Stimulated activated naive CD4-positive, alpha-beta T cell treated with Interleukin-2 at 50 U/mL for 16 hours (primary cell): ENCODE measurements at places on chromosomes 2 and 18.

DNA sequence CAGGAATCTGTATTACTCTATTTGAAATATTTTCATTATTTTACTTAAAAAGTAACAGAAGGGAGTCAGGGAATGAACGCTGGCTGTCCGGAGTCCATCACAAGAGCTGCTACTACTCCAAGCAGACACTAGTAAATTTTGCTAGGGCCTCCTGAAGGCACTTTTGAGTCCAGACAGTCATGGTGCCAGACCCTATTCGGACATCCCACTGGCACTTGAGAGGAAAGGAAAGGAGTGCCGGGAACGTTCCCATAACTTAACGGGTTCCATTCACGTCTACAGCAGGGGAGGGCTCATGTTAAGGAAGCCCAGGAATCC is 563 bp upstream of the GMCL1 start:
- no peak for DNase-seq

GRCh38 chr2:170690640-170691039 is 24.5 kb upstream of the SP5 start:
- DNase-seq: no peak

GRCh38 chr18:23225503-23225902 is 90.2 kb downstream of the CABLES1 start:
- no peak for DNase-seq

GRCh38 chr2:158380746-158381145 is 75.8 kb downstream of the CCDC148 start:
- no peak for DNase-seq

GRCh38 chr2:167471734-167472133 is 583.5 kb downstream of the XIRP2 start:
- DNase-seq: no peak

DNA sequence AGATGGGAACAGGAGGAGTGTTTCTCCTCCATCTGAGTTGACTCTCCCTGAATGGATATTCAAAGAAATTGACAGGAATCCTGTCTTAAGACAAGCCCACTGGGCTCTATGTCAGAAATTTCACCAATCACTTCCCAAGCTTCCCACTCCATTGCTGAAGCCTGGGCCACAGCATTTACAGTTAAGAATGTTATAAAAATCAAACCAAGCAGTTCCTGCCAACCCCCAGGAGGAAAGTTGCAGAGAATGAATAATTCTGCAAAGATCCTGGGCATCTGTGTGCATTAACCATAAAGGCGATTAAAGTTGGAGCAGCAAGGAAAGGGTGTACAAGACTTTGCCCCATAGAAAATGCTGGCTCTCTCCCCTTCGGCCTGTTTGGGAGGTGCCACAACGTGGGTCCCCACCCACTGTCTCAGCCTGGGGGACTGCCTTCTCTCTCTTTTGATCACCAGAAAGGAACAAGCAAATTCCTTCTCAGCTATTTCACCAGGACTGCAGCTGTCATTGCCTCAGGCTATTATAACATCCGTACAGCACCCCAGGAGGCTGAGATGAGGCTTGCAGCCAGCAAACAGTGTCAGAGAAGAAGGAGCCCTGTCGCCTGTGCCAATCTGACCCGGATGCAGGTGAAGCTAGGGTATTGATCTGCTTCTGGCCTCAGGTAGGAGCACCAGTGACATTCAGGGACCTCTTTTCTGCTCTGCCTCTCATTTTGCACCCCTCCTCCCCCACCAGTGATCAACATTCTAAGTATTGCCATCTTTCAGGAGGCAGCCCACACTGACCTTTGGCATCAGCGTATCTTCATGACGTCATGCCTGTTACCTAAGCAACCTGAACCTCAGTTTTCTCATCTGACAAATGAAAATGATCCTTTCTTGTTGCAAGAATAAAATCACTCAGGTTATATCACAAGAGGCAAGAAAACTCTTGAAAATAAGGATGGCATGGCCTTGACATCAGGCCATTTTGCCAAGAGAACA is 219.0 kb downstream of the SH3BP4 start:
- DNase-seq: no peak

DNA sequence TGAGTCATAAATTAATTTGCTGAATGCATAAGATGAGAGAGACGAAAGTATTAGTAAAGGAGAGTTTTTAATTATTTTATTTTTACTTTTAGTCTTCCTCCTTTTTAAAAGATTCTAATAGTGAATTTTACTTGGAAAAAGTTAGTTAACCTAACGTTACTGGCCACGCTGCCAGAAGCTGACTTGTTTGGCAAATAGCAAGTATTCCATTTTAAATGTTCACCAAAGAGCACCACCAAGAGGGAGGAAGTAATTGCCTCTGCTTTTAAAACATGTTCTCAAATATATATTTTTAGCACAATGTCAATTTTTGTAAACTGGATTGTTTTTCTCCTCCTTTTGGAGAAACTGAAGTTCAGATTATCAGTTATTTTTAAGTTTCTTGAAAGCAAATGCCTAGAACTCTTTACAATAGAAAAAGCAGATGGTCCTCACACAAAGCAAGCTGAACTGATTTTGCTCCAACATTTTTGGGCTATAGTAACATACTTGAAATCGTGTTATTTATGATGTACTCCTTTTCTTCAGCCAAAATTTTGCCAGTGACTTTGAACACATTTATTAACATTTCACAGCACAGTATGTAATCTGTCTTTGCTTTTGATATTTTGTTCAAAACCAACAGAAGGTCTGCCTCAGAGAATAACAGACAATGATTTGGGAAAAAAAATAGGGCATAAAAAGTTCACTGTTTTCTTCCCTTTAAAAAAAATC is 1311.0 kb upstream of the FAM98A start:
- no peak for DNase-seq

DNA sequence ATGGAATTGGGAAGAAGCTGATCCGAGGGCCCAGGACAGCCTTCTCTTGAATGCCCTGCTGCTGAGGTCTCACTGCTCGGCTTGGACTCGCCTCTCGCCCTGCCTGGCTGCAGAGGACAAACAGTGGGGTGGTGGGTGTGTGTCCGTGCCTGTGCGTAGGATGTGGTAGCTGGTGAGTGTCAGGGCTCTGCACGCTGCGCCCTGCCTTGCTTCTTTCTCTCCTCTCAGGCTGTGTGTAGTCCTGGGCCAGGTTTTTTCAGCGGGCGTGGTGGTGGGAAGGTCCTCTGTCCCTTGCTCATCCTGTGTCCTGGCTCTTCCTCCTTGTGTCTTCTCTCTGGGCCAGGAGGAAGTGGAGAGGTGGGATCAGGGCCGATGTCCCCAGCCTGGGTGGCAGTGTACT is 44.8 kb downstream of the RRM2 start:
- no peak for DNase-seq

- no peak for DNase-seq
Observed at GRCh38 chr2:234708717-234709116, 211.8 kb upstream of the ARL4C start.

DNA sequence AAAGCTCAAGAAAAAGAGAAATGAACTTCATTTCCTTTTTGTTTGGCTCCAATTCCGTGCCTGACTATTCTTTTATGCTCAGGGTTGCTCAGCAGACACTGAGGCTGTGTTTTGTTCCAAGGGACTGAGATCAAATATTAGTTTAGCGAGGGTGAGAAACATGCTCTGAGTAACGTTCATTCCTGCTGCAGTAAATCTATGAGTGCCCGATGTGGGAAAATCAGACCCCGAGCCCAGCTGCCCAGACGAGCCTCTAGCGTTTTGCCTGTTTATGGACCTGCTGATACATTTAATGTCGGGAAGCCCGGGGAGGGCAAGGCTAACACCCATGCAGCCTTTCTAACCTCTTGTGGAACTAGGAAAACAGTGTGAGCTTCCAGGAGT is 119.2 kb downstream of the VAPA start:
- DNase-seq: no peak

DNA sequence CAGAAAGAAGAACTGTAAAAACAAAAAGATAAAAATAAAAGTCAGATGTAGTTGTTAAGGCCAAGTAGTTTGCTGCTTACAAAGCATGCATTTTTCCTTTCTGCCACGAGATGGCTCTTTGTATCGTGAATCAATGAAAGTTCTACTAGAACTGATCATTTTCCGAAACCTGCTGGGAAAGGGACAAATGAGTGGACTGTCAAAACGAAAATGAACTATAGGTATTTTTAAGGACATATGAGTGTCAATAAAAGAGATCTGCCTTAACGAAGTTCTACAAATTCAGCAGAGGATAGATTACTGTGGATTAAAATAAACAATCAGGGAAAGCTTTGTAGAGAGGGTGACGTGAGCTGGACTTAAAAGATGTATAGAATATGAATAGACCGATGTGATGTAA is 15.0 kb upstream of the ELOA2 start:
- no peak for DNase-seq

DNA sequence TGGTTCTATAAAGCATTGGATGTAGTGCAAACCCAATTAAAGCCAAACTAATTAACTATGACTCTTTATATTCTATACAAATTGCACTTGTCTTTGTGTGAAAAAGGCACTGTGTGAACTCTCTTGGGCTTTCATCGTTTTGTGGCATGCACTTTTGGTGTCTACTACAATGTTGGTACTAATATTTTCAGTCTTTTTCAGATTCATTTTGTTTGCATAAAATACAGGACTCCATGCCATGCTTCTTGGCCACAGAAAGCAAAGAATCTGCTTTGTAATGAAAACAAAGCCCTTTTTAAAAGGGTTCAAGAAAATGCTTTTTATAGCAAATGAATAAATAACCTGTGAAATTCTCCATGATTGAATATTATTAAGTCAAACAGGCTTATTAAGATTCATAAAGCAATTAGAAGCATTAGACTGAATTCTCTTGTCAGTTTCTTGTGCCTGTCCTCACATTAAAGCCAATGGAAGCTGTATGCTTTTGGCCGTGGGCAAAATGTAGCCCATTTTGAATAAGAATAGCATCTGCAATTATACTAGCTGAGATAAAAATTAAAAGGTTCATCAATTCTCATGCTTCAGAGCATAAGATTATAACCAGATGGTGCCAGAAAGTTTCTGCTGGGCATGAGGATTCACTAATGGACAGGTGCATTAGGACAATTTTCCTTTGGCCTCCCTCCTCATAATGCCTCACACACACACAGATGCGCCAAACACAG is 1665.2 kb downstream of the SUCLG1 start:
- DNase-seq: no peak

DNA sequence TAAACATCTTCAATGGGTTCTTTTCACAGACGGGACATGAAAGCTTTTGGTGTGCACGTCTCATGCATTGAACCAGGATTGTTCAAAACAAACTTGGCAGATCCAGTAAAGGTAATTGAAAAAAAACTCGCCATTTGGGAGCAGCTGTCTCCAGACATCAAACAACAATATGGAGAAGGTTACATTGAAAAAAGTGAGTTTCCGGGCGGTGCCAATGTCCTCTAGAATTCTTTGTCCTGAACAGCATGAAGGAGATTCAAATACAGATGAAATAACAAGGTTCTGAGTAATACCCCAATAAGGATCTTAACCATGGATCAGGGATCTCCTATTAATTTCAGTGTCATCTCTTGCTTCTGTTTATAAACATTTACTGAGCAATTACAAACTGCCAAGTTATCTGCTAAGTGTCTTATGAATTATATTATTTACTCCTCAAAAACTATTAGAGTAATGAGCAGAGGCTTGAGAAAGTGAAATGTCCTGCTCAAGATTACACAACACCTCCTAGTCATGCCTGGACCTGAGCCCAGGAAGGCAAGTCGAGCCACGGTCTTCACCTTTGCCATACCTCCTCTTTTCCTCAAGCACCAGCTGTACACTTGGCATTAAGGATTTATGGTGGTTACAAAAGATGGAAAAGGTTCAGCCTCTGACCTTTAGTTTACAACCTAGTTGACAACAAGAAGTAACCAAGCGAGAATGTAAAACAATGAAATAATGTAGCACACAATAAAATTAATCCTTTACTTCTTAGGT is 22.6 kb downstream of the DHRS9 start:
- DNase-seq: no peak

- DNase-seq: no peak
Observed at GRCh38 chr2:42652086-42652485, 83.7 kb downstream of the MTA3 start.

DNA sequence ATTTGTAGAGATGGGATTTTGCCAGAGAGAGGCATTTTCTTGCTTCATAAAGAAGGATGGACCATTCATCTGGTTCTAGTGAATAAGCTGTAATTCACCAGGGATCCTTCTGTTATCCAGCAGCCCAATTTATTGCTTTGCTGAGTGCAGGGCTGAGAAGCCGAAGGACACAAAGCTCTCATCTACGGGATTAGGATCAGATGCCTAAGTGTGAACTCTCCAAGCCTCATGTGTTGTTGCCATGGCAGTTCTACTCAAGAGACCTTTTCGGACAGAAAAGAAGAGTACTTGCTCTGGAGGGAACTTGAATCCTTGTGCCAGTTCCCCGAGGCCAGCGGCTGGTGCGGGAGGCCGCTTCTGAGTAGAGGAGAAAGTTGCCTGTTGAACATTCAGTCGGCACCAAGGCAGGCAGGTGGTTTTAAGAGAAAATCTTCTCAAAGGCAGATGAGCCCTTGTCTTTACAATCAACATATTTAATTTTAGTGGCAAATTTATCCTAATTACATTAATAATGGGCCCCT is 38.4 kb upstream of the MBP start:
- DNase-seq: no peak

DNA sequence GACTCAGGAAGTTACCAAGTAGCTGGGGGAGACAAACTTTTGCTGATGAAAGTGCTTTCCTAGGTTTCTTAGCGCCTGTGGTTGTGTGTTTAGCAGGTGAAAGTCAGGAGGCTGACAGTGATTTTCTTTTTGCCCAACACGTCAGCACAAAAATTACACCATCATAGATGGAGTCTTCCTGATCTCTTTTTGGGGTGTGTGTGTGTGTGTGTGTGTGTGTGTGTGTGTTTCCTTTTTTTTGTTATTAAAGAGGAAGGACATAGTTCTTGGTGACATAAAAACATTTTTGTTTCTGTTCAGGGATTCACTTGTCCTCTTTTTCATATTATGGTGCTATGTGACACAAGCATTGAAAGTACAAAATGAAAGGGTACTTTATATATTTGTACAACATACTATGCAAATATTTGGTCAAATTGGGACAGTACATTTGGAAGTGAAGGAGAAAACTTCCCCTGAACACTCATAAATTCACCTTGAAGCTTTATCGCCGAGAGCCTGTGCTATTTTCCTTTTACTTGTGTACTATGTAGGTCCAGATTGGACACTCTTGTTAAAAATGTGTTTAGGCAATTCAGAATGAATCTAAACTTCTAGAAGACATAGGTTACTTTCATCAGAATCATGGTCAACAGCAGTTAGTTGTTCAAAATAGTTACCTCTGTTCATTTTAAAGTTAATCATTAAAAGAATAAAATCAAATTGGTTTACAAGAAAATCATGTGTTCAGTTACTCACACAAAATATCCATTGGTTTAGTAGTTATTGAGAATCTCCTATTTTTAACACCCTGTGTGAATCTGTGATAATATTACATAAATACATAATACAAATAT is 491.9 kb downstream of the IRS1 start:
- no peak for DNase-seq
